ENCODE measurements at places on chromosomes 3 and 15. TPM values are rescaled to one million over a fixed set of nuclear protein-coding genes. Genes with fewer than 3 reads are reported as not detected.

GRCh38 chr15:49035825-49036224 lies 10.4 kb downstream of the SECISBP2L start:
- no peak for DNase-seq

DNA sequence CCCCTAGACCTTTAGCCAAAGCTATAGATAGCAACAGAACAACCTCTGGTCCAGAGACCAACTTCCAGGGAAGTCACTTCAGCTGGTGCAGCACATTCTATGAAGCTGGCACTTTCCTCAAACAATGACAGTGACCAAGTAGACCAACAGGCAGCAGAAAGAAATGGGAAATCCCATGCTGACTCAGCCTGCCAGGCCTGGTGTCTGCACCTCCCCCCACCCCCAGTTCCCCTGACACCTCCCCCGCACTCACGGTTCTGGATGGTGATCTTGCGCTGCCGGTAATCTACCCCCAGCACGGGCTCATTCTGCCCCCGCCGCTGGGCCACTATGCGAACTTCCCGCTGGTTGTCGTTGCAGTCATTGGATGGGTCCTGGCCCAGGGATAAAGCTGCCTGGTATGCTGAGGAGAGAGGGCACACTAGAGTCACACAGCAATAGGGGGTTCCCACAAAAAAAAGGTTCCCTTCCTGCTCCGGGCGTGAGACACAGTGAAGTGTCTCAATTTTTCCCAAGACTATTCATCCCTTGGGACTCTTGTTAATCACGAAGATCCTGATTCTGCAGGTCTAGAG lies 17.0 kb downstream of the ILDR1 start:
- DNase-seq: peak; percentile 56

Gene ALS2CL
- 0.13 TPM for total RNA-seq

DNA sequence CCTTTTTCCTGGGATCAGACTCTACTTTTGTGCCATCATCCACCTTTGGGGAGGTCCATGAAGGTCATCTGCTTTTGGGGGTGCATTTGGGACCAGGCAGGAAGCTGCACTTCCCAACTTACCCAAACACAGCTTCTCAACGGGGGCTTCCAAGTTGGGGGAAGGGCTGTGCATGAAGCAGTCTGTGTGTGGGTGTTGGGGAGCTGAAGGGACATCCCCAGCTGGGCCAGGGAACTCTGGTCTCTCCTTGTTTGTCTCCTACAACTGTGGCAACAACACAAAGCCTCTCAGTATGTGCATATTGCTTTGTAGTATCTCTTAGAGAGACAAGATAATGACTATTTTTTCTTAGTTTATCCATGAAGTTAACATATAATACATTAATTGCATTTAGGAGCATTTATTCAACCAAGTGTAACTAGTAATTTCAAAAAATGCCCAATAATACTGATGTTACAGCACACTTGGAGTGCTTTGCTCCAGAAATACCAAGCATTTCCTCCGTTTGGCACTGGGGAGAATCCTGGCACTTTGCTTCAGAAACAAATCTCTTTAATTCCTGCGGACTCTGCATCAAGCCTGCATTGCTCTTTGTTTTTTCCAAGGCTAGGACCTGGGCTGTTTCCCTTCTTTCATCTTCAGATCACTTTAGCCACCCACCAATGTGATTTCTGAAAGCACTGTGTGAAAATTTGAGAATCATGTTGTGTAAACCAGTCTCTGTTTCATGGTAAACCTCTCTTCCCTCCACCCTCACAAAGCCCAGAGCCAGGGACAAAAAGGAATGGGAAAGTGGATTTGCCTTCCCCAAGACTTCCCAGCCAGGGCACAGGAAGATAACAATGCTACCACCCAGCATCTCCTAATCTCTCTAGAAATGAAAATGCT lies 126.2 kb upstream of the PFN2 start:
- DNase-seq: no peak

DNA sequence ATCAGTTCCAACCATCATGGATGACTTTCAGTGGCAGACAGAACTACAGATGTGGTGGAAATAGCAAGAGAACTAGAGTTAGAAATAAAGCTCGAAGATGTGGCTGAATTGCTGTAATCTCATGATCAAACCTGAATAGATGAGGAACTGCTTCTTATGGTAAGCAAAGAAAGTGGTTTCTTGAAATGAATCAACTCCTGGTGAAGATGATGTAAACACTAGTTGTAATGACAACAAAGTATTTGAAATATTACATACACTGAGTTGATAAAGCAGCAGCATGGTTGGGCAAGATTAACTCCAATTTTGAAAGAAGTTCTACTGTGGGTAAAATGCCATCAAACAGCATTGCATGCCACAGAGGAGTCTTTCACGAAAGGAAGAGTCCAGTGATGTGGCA lies 131.7 kb upstream of the FAM3D start:
- no peak for DNase-seq

GRCh38 chr3:29594261-29594660 lies 313.4 kb downstream of the RBMS3 start:
- no peak for DNase-seq

DNA sequence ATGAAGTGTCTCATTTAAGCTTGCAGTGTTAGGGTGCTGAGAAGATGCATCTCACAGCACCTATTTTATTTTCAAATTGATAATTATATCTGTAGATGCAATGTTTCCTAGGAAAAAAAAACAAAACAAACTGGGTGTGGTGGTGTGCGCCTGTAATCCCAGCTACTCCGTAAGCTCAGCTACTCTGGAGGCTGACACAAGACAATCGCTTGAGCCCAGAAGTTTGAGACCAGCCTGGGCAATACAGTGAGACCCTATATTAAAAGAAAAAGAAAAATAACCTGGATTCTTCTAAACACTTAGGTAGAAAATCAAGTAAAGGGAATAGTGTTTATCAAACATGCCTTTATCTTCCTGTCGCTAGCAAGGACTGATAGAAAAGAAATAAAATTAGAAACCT lies 1.9 kb downstream of the MINDY2 start:
- no peak for DNase-seq

DNA sequence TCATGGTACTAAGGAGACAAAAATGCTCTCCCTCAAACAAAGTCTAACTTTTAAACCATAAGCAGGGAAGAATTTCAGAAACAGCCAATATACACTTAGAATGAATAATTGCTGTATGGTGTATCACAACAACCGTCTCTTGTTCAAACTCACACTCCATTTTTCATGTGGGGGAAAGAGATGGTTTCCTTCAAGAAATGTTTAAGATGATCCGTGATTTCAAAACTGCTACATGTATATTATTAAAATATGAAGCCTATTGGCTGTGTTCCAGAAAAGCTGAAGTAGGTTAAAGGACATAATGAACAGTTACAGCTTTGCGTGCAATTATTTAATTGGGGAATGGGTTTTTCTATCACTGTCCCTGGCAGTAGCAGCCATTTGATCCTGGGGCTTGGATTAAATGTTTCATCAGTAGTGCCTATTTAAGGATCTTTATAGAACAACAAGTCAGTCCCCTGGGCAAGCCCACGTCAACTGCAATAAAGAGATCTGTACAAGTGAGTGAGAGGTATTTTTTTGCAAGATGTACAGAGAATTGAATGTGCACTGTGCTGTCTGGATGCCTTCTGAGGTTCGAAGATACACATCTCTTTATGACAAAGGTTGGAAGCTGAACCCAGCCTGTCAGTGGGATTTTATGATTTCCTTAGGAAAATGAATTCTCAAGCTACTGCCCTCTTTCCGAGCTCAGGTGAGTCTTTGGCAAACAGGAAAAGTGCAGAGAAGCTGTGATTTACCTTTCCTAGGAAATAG lies 337.2 kb upstream of the RARB start:
- no peak for DNase-seq

GRCh38 chr3:191120447-191121298 lies 78.4 kb upstream of the OSTN start:
- no peak for DNase-seq

DNA sequence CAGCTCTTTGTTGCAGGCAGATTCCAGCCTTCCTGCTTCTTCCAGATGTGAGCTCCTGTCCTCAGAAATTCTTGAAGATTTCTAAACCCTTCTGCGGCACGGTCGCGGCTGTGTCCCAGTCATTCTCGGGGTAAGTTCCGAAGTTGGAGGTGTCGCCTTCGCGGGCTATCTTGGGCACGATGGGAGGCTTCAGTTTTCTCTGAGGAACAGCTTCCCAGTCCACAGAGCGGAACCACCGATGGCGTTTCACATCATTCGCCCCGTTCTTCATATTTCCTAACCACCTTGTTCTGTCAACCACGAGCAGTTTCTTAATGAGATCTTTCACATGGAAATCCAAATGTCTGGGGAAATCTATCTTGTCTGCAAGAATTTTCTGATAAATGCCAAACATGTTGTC lies 24.7 kb upstream of the CERS3 start:
- DNase-seq: no peak

Gene DUOX1
- total RNA-seq: 0.22 TPM

DNA sequence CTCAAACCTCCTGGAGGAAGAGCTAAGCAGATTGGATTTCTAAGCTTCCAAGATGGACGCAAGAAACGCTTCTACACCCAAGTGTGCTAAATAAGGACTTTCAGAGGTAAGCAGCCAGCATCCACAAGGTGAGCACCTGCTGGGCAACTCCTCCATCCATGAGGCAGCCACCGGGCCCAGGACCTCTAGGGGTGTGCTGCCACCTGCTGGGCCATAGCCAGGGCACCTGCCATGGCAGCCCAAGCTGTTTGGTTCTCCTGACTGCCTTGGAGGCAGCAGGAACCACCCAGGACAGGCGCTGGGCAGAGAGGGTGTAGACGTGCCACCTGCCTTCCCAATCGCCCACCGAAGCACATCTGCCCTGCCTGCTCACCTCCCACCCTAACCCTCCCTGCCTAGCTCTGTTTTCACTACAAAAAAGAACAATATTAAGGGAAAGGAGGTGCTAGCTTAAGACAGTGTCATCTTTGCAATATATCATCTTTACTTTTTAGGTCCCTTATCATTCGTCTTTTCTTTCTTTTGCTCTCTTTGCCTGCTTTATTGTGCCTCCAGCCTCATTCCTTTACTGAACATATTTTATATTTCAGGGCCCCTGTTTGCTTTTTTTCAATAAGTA lies 12.9 kb downstream of the C15orf62 start:
- peak; percentile 59 for DNase-seq

Gene CAMKV
- total RNA-seq: 2.3 TPM

DNA sequence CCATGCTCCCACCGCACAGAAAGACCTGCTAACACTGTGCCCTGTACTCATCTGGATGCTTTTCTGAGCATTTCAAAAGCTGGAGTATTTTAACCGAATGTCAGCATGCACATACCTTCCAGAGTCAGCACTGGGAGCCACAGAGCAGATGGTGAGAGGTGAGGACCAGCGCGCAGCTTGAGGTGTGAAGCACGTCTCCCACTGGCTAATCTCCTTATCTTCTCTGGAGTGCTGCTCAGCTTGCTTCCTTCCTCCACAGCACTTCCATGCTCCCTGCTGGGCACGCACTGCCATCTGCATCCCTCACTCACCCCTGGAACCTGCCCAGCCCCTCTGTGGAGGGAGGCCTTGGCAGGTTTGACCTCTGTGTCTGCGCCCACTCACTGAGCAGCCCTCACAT lies at the start of gene GNB5:
Gene GNB5 (minus strand): TSS at position 186 of the 400 bp plus-strand sequence. CDS start 6,716 bp downstream, outside the sequence.
- DNase-seq: peak; percentile 18

Gene ANKRD63
- 1.8 TPM for total RNA-seq

Gene ECE2
- total RNA-seq: not detected

DNA sequence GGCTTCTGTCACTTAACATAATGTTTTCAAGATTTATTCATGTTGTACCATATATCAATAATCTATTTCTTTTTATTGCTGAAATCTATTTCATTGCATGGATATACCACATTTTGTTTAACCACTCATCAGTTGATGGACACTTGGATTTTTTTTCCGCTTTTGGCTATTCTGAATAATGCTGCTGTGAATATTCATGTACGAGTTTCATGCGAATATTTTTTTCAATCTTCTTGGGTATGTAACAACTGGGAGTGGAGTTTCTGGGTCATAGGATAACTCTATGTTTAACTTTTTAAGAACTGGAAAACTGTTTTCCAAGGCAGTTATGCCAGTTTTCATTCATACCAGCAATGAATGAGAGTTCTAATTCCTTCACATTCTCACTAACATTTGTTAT lies 21.7 kb upstream of the GPR160 start:
- no peak for DNase-seq

DNA sequence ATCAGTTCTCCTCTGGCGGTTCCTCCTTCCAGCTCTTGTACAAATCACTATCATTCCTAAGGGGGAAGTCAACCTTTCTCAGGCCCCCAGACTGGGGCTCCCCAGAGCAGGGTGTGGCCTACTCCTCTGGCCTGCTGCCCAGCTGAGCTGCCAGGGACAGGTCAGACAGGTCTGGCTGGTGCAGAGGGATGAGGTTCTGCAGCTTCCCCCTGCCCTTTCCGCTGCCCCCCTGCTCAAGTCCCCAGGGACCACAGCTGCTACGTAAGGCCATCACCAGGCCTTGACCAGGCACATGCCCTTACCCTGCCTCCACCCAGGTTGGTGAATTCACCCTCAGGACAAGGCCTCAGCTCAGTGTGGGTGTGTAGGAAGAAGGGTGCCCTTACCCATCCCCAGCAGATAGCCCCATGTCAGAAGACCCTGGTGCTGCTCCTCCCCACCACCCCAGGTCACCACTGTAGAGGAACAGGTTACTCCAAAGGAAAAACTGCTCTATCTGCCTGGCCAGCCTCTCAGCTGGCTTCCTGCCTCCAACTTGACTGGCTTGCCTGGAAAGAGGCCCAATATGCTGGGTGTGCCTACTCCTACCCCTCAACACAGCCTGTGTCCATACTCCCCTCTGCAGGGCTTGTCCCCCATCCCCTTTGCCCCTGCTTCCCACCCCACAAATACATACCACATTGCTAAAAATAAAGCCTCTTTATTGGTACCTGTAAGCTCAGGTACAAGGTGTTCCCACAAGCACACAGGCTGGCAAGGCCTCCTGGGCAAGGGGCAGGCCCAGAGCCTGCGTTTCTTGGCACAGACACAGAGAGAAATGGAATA lies 12.0 kb downstream of the CSRNP1 start:
- no peak for DNase-seq

GRCh38 chr3:50047426-50047825 lies 41.3 kb upstream of the RBM5 start:
- no peak for DNase-seq

- DNase-seq: no peak
These were observed 768.1 kb downstream of the GBE1 start for GRCh38 chr3:80993241-80993945.

DNA sequence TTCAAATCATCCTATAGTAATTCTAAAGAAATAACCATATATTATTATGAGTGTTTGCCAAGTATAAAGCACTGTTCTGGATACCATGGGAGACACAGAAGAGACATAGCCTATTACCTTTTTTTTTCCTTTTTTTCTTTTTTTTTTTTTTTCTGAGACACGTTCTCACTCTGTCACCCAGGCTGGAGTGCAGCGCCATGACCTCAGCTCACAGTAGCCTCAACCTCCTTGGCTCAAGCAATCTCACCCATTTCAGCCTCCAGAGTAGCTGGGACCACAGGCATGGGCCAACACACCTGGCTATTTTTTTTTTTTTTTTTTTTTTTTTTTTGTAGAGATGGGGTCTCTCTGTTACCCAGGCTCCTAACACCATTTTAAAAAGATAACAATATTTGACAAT lies 30.9 kb downstream of the CBLB start:
- no peak for DNase-seq

Gene GASK1A
- not detected for total RNA-seq

DNA sequence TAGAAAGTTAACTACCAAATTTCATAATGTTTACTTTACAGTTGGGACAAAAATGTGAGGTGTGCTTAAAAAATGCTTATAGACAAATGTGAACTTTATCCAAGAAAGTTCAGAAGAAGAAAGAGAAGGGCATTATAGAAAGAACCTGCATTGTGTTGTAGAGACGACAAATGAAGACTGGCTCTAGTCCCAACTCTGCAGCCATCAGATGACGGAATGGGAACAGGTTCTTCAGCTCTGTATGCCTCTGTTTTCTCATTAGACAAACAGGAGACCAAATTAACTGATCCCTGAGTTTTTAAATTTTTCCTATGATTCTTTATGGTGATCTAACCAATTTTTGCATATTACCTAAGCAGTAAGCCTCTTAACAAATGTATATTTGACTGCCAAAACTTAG lies 49.2 kb downstream of the PDZRN3 start:
- DNase-seq: no peak

Data from K562 (cell line).